ENCODE measurements at places on chromosomes 3 and 15. TPM values are rescaled to one million over a fixed set of nuclear protein-coding genes. Genes with fewer than 3 reads are reported as not detected.

Gene PLS1
- total RNA-seq = 11.1 TPM

Gene SPTSSB
- 4.1 TPM for total RNA-seq

Gene NR1D2
- 123 TPM for total RNA-seq

Gene UBE3A
- 200 TPM for total RNA-seq

Gene NR2E3
- 218 TPM for total RNA-seq

Gene SLC27A2
- total RNA-seq = 10.4 TPM

Gene IMPG2
- 221 TPM for total RNA-seq

Gene DPH6
- 43.5 TPM for total RNA-seq

Gene TIGIT
- total RNA-seq = not detected

Gene GATA2
- total RNA-seq = 3.1 TPM

Gene ASB14
- total RNA-seq = 0.33 TPM

Gene CNTN3
- 22.3 TPM for total RNA-seq

Gene NEK11
- total RNA-seq = 17.9 TPM

Gene GREM1
- 1.2 TPM for total RNA-seq

Gene ACKR2
- 1.1 TPM for total RNA-seq

Gene C3orf62
- total RNA-seq = 7.5 TPM

Gene ZPLD1
- 1.9 TPM for total RNA-seq

Gene KNL1
- total RNA-seq = 14.2 TPM

Gene TGM5
- 0.38 TPM for total RNA-seq

Gene MAGI1
- total RNA-seq = 110 TPM

Gene COL7A1
- 21.8 TPM for total RNA-seq

Gene DZIP3
- 51.1 TPM for total RNA-seq

Gene TRIM42
- not detected for total RNA-seq

Gene P2RY14
- total RNA-seq = 4.9 TPM

Gene TPRG1
- total RNA-seq = 0.49 TPM

Gene RHOA
- total RNA-seq = 345 TPM

Gene ZNF660
- total RNA-seq = 21.2 TPM

Gene ATP13A4
- total RNA-seq = 14.6 TPM
